Fibroblast of lung (primary cell): ENCODE measurements at places on chromosomes 16 and 17. TPM values are rescaled to one million over a fixed set of nuclear protein-coding genes. Genes with fewer than 3 reads are reported as not detected.
A peak's percentile ranks its signal among the peaks of the same experiment; 100 is the strongest.

Gene FBXL19
- 13.1 and 14.5 TPM in 2 replicates for total RNA-seq

GRCh38 chr17:59825533-59826322 lies 67.0 kb downstream of the TUBD1 start:
- H3K4me1 ChIP-seq, result peaks cover 38% of the 10 kb centered on the region
- no peak overlapping the region for H3K4me3 ChIP-seq
- no peaks in the 10 kb centered on the region for H3K27me3 ChIP-seq
- peak; percentile 91 for DNase-seq
- no peaks in the 10 kb centered on the region for H3K36me3 ChIP-seq

- H3K27me3 ChIP-seq, result no peaks in the 10 kb centered on the region
- DNase-seq, result no peak
- no peaks in the 10 kb centered on the region for H3K4me1 ChIP-seq
- no peak overlapping the region for H3K27ac ChIP-seq
- H3K4me3 ChIP-seq, result no peak overlapping the region
Measured at GRCh38 chr17:58204796-58205195, 12.3 kb downstream of the EPX start.

DNA sequence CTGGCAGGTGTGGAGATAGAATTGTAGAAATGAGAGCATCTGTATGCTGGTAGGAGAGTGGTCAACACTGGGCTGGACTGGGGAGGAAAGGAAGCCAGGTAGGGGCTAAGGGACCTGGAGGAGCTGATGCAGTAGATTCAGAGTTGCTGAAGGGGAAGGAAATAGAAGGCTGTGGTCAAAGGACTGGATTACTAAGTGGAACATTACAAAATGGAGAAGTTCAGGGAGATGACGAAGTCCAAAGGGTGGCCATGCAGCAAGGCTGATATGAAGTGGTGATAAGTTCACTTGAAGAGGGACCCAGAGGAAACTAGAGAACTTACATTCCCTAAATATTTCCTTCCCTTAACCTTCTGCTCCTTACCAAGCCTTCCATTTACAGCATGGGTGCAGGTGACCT lies 8.6 kb upstream of the CCL2 start:
- no peaks in the 10 kb centered on the region for H3K36me3 ChIP-seq
- no peak for DNase-seq
- no peak overlapping the region for H3K27ac ChIP-seq
- no peak overlapping the region for H3K4me3 ChIP-seq
- H3K27me3 ChIP-seq, result no peaks in the 10 kb centered on the region
- H3K4me1 ChIP-seq, result peaks cover 14% of the 10 kb centered on the region
